ENCODE measurements at places on chromosomes 4 and X. TPM values are rescaled to one million over a fixed set of nuclear protein-coding genes. Genes with fewer than 3 reads are reported as not detected.

DNA sequence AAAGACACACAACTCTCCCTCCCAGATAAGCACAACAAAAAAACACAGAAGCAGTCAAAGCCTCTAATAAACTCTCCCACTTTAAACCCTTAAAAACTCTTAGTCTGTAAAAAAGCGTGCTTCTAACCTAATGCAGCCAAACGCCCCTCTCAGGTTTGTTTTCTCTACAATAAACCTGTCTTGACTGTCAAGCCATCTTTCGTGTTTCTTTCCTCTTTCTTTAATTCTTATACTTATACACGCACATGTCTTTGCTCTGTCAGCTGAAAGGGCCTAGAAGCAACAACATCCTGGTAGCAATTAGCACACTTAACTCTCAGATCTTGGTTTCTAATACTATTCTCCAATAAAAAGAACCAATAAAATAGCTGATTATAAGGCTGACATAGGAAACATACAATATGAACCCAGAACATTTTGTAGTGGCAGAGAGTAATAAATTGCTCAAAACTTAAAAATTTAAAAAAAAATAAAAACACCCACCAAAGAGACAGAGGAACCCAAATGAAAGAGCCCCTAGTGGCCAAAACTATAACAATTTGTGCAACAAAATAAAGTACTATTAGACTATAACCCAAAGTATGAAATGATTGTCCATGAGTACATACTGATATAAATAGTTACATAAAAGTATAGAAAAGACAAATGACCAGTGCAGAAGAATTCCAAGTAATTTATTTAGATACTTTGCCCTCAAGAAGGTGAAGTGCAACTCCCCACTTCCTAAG lies 440.4 kb upstream of the ADGRL3 start:
- DNase-seq = peak; percentile 27

- no peak for DNase-seq
Measured at GRCh38 chrX:68746988-68747387, 81.8 kb upstream of the EFNB1 start.

GRCh38 chr4:137378821-137379220 lies 153.5 kb downstream of the PCDH18 start:
- DNase-seq = no peak

DNA sequence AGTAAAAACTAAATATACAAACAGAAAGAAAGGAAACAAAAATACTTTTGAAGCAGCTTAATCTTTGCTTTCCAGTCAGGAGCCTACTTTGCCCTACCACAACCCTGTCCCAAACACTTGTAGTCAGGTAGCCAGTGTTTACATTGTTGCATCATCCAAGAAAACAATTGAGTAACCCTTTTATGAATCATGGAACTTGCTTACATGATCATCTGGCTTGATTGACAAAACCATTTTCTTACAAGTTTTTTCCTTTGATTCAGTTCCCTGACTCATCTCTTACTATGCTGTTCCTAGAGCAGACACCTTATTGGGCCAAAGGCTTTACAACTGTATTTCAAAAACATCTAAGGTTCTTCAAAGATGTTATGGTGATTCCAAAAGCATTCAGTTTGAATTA lies 740.1 kb downstream of the KLHL13 start:
- peak; percentile 78 for DNase-seq

GRCh38 chr4:109826719-109827118 lies 1.1 kb upstream of the RRH start:
- peak; percentile 32 for DNase-seq

DNA sequence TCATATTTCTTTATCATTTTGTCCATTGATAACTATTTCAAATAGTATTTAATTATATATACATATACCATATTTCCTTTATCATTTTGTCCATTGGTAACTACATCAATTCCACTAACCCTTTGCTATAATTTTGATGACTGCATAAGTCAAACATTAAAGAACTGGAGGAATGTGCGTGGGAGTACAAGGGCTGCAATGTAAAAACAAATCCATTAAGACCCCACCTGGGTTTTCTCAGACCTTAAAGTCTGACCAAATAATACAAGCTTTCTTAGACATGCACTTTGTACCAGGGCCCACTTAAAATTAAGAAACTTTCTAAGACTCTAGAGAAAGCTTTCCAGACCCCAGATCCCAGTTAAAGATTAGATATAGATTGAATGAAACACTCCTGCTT lies 1622.4 kb upstream of the PCDH10 start:
- no peak for DNase-seq

GRCh38 chr4:80209340-80209701 lies 12.0 kb downstream of the PRDM8 start:
- DNase-seq = no peak

DNA sequence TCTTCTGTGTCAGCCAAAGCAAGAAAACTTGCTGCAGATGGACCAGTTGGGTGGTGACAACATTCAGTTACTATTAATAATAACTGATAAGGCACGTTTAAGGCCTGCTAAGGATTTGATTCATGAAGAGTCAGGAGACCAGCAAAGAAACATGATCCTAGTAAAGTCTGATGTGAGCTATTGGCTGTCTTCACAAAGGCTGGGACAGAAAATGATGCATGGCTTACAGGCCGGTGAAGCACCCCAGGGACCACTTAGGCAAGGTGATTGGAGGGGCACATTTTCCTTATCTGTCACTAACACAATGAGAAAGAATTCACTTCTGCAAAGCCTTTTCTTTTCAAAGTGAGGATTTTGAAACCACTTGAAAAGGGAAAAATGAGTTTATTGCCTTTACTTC lies 65.4 kb upstream of the TRPC3 start:
- DNase-seq = no peak

DNA sequence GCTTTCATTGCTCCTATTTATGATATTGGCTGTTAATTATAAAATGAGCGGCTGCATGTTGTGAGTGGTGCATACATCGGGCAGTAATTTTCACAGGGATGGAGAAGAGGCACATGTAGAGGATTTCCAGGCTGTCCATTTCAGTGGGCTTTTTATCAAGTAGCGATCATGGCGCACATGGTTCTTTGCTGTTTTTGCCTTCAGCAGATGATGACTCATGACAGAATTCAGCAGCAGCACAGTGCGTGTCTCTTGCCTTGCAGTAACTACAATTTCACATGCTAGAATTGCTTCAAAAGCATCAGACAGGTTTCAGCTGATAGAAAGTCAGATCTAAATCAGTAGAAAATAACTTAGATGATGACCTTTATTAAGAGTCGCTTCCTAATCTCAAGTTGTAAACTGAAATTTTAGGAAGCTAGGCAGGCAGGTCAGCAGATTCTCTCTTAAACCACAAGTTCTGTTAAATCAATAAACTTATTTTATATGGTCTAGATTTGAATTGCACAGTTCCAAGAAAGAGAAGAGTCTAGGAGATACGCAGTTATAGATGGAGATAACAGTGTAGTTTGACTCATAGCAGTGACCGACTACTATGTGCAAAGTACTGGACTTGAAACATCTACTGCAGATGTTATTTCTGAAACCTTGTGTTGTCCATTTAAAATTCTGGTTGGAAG lies 35.8 kb downstream of the LRP2BP start:
- no peak for DNase-seq

DNA sequence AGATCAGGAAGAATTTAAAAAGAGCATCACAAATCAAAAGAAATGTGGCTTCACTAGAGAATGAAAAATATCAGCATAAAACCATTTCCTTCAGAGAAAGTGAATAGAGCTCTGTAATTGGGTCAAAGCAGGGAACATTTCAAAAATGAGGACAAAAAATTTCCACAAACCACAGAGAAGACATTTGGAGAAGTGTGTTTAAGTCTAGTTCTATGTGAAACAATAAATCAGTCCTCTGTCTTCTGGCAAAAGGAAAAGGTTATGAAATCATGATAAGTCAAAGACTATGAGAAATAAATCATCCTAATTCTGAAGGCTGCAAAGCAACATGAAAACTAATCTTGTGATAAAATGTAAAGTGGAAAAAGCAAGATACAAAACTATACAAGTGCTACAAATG lies 27.9 kb downstream of the SMPX start:
- no peak for DNase-seq

GRCh38 chr4:37770016-37770415 lies 56.5 kb upstream of the PGM2 start:
- DNase-seq = no peak

DNA sequence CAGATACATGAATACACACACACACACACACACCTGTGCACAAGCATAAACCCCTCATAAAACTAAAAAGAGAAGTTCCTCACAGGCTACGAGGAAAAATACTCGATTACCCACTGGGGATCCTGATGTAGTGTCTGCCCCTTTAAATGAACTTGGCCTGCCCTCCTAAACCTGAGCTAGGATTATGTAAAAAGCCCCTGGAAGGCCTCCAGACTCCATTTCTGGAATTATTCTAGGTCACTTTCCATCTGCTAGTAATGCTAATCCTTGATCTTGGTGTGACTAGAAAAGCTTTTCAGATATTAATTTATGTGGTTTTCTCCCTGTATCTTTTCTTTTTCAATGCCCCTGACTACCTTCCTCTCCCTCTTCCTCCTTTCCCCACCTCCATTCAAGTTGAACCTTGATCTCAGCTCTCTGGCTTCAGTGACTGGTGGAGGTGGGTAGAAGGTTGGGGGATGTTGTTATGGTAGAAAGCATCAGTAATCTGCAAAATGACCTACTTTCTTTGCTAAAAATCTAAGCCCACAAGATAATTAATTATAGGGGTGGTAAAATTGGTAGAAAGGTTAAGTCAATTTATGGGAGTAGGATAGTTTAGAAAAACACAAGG lies 25.5 kb upstream of the ZNF330 start:
- no peak for DNase-seq

DNA sequence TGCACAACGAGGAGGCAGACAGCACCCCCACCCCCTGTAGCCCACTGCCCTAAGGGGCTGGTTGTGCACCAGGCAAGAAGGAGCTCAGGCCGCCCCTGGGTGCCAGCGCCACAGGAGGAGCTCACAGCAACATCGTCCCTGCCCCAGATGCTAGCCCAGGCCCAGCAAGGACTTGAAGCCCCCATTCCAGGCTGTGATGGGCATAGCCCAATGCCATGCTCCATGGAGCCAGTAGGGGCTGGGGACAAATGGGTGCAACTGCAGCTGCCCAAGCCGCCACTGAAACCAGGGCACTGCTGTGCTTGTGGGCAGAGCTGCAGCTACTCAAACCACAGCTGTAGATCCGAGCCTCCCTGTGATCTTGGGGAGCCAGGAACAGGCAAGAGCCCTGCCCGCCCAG lies 241.3 kb upstream of the GIMD1 start:
- no peak for DNase-seq

GRCh38 chrX:54540289-54540688 lies 10.3 kb downstream of the GNL3L start:
- no peak for DNase-seq

DNA sequence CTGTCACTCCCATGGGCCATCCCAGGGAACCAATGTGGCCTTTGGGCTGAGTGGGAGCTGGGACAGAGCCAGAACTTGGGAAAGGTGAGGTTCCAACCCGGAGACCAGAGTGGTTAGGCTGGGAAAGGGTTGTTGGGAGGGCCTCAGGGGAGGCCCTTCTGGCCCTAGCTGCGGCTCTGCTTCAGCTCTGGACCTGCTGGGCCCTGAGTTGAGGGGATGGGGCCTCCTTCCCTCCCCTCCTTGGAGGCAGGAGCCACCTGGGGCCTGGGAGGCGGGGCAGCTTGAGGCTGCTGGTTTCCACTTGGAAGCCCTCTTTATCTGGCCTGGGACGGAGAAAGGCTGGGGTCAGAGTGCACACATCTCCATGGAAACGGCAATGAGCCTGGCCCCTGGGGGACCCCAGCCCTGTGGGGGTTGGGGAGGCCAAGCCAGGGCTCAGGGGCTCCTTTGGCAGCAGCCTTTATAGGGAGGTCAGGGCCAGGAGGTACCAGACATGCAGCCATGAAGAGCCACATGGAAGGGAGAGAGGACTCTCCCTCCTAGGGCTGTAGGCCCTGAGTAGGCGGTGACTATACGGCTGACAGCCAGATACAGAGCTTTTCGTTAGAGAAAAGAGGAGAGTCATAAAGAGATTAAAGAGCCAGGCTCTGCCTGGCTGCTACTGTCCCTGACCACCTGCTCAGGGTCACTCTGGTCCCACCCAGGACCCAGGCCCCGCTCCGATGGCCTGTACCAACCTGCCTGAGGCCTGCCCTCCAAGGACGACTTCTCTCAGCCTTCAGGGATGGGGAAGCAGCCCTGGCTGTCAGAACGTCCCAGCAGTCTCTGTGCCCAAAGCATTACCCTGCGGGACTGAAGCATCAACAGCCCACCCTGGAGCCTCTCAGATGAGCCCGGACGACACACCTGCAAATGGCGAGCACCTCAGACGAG lies 6.9 kb upstream of the NSD2 start:
- no peak for DNase-seq

GRCh38 chr4:153465615-153466080 lies 512 bp upstream of the TMEM131L start:
- peak; percentile 47 for DNase-seq

DNA sequence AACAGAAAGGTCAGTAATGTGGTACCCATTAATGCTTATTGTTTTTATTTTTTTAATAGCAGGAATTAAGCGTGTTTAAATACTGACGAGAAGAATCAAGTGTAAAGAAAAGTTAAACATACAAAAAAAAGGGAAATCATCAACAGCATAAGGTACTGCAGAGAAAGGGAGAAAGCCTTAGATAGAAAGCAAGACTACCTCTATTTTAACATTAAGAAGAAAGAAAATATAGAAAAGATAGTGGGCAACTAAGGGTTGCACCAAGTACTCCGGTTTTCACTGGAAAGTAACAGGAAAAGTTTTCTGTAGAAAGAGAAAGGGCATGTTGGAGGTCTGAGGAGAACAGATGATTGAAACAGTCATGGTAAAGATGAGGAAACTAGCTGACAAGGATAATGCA lies 41.9 kb downstream of the FBXW7 start:
- DNase-seq = no peak

DNA sequence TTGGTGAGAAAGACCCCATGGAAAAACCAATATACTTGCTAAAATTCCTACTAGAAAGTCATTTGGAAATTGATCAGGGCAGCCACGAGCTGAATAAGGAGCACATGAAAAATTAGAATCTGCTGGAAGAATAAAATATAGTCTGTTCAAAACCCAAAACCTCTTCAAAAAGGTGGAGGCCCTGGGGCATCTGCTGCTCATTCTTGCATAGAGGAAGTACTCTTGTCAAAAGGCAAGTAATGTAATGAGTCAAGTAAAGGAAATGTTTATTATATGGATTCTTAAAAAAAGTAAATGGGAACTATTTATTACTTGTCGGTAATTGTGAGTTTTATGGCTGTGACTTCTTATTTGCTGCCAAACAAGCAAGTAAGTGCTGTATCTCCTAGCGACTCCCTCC lies 109.5 kb downstream of the GK start:
- no peak for DNase-seq

GRCh38 chr4:156954587-156954986 lies 17.0 kb downstream of the PDGFC start:
- DNase-seq = no peak

The MFSD8 gene
- 12.8 TPM for total RNA-seq

The HSFX1 gene
- total RNA-seq = not detected

The MAGEB10 gene
- total RNA-seq = not detected

The DAPP1 gene
- 11.6 TPM for total RNA-seq

The TLR8 gene
- not detected for total RNA-seq

The ZDHHC15 gene
- total RNA-seq = not detected

The AMTN gene
- total RNA-seq = not detected

The CAMK2D gene
- total RNA-seq = 14.3 TPM

The RAB41 gene
- total RNA-seq = not detected

The TMSB15A gene
- not detected for total RNA-seq

The ASIC5 gene
- not detected for total RNA-seq

The TBX22 gene
- total RNA-seq = not detected
